HS-27A (cell line): ENCODE measurements at places on chromosomes 6 and 20.

GRCh38 chr6:119207971-119208725 is 129.7 kb upstream of the FAM184A start:
- no peak for DNase-seq

- DNase-seq: no peak
Observed at GRCh38 chr6:106223300-106223930, 102.1 kb downstream of the ATG5 start.

DNA sequence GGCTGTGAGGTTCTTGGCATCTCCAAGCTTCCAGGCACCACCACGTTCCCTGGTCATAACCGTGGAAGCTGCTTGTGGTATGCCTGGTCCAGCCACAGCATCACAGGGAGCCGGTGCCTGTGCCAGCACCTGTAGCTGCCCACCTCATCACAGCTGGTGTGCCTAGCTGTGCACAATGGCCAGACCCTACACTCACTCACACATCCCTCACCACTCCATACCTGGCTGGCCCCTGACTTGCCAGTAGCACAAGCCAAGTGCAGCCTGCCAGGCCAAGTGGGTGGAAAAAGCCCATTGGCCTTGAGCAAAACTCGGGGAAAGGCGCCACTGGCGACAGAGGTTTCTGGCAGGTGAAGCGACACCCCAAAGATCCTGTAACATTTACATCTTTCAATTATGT is 192.3 kb upstream of the MANEA start:
- DNase-seq: no peak

GRCh38 chr6:36545767-36546307 is 1.4 kb downstream of the STK38 start:
- DNase-seq: no peak

DNA sequence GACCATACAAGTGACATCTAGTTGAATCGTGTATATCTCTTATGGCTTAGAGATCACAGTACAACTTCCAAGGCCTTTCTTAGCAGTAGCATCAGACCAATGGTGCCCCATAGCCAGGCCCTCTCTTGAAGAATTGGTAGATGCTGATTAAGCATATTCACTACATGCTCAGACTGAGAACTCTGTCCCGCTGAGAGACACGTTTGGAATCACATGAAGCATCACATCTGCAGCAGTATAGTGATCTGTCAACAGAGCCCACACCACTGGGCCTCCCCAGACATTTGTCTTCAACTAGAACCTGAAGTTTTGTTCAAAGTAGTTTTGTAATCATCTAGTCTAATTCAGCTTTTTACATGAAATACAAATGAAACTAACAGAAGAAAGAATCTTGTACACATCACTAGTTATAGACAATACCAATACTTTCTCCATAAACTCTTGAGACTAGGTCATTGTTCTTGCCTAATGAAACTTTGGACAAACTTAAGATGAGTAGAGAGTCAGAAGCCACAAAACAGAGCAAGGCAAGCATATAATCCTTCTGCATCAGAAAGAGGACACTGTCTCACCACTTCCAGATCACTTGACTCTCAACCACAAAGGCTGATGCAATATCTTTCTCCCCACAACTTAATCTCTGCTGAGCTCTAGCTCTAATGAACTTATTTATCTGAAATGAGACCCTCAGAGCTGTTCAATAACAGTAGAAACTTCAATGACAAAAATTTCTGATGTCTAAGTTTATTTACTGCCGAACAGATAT is 182.7 kb downstream of the TBX18 start:
- no peak for DNase-seq

GRCh38 chr6:19041906-19042305 is 654.8 kb downstream of the RNF144B start:
- DNase-seq: no peak
